ENCODE measurements at places on chromosomes 16 and 17.

DNA sequence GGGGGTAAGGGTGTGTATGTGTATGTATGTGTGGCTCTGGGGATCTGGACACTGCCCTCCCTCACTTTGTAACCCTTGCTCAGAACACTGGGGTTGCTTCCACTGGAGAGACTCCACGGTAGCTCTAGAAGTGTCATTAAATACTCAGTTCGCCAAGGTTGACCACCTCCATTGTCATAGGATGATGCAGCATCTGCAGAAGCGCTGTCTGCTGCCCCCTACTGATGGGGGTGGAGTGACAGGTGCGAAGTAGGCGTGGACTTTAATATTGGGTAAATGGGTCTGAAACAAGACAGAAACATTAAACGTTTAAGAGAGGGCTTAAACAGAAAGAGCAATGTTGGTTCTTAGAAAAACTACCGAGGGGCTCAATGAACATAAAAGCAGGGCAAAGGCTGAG, 35.5 kb upstream of the STAC2 start:
- DNase-seq = peak; percentile 43

DNA sequence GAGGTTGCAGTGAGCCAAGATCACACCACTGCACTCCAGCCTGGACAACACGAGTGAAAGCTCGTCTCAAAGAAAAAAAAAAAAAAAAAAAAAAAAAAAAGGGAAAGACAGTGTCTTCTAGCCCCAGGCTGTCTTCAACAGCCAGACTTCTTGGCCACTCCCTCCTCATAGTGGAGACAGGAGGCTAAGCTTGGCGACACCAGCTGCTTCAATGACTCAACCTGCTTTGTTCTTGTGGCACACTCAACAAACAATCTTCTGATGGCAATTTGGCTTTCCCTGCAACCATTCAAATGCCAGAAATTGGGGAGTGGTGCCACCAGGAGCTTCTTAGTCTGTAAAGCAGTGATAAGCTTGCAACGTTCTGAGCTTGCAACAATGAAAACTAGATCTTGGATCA, 290.4 kb upstream of the DYNLRB2 start:
- no peak for DNase-seq

DNA sequence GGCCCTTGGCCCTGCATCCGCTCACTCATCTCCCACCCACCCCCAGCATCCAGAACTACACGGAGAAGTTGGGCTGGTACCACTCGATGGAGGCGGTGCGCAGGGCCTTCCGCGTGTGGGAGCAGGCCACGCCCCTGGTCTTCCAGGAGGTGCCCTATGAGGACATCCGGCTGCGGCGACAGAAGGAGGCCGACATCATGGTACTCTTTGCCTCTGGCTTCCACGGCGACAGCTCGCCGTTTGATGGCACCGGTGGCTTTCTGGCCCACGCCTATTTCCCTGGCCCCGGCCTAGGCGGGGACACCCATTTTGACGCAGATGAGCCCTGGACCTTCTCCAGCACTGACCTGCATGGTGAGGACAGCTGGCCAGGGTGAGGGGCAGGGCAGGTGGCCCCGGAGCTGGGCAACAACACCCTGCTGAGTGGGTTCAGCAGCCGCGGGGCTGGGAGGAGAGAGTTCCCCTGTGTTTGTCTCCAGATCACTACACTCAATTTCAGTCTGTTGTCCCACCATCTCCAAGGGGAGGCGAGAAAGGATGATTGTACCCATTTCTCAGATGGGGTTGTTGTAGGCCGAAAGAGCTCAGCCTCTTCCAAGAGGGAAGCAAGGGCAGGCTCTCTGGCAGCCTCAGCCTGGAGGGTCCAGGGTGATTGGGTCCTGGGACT, 14.4 kb downstream of the MMP15 start:
- no peak for DNase-seq

- DNase-seq = no peak
These were observed 13.1 kb upstream of the SEZ6 start for GRCh38 chr17:29018788-29019474.

- DNase-seq = peak; percentile 52
These were observed 381 bp upstream of the HSD11B2 start for GRCh38 chr16:67430504-67430976.

DNA sequence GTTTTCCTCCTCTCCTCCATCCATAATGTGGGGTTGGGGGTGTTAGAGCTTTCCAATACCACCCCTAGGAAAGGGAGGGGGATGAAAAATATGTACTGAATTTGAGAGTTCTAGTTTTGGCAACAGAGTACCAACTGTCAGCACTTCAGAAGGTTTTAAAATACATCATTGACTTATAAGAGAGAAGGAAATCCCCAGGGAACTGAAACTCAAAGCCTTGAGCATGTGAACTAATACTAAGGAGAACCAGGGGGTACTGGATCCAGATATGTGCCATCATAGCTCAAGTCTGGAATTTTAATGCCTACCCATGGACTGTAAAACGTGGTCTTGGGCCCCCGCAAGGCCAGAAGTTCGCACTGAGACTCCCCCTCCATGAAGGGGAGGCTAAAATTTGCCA, 15.8 kb downstream of the CACNG5 start:
- DNase-seq = no peak

DNA sequence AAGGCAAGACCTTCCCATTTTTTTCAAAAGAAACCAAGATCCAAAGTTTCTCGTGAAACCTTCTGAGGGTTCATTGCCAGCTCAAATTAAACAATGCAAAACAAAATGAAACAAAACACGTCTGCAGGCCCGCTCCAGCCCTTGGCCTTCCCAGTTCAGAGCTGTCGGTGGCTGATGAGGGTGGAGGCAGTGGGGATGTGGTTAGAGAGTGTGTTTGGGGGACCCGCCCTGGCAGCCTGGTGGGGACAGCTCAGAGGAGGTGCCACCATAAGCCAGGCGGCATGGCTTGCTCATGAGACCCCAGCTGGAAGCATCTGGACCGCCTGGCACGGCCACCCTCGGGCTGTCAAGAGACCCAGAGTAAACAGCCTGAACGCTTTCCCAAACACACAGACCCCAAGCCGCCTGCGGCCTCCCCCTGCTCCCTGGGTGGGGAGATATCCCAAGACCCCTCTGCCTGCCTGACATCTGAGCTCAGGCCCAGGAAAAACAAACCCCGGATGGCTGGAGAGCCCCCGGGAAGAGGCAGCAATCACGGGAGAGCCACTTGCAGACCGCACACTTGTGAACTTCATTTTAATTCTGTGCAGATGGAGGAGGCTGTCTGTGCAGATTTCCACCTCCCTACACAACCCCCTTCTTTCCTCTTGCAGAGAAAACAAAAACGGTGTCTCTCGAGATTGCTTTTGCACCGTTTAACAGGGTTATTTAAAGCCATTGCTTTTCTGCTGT, 35.4 kb upstream of the LITAF start:
- DNase-seq = peak; percentile 81

- DNase-seq = no peak
These were observed at the start of gene KCNH6 for GRCh38 chr17:63523253-63523855. Gene KCNH6, plus strand, starts transcription at chr17:63523358. Its CDS starts 56 bp downstream, at chr17:63523414.

GRCh38 chr16:88732172-88732960, 26.1 kb downstream of the CTU2 start:
- no peak for DNase-seq

GRCh38 chr16:2177101-2177500, 19.3 kb downstream of the CASKIN1 start:
- DNase-seq = no peak

DNA sequence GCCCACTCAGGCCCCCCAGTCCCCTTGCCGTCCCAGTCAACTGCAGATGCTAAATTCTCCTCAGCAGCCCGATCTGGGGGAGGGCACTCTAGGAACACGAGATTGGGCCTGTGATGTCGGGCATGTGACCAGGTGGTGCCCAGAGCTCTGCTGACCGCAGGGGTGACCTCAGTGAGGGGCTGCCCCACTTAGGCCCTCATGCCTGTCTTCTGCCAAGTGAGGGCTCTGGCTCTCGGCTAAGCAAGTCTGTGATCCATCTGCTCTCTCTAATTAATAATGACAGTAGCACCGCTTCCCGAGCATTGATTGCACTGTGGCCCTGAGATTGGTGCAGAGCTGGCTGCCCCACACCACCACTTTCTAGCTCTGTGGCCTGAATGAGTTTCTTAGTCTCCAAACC, 138.8 kb downstream of the MRM1 start:
- DNase-seq = no peak

- DNase-seq = no peak
These were observed 5.2 kb upstream of the PLLP start for GRCh38 chr16:57289391-57290257.

- peak; percentile 46 for DNase-seq
These were observed 6.7 kb downstream of the TRPV1 start for GRCh38 chr17:3602499-3602898.

DNA sequence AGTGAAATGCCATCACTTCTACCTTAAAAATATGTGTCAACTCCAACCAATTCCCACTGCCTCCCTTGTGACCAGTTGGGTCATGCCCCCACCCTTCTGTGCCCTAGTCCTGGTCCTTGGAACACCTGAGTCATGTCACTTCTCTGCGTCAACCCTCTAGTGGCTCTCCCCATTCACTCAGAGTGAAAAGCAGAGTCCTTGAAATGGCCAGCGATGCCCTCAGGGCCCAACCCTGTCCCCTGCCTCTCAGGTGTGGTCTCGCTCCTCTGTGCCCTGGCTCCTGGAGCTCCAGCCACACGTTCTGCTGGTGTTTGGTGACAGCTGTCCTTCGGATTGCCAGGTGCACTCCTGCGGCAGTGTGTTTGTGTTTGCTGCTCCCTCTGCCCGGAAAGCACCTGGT, 89.2 kb downstream of the SPECC1 start:
- DNase-seq = no peak

- DNase-seq = no peak
These were observed 30.9 kb upstream of the CRYBA1 start for GRCh38 chr17:29215717-29216116.

DNA sequence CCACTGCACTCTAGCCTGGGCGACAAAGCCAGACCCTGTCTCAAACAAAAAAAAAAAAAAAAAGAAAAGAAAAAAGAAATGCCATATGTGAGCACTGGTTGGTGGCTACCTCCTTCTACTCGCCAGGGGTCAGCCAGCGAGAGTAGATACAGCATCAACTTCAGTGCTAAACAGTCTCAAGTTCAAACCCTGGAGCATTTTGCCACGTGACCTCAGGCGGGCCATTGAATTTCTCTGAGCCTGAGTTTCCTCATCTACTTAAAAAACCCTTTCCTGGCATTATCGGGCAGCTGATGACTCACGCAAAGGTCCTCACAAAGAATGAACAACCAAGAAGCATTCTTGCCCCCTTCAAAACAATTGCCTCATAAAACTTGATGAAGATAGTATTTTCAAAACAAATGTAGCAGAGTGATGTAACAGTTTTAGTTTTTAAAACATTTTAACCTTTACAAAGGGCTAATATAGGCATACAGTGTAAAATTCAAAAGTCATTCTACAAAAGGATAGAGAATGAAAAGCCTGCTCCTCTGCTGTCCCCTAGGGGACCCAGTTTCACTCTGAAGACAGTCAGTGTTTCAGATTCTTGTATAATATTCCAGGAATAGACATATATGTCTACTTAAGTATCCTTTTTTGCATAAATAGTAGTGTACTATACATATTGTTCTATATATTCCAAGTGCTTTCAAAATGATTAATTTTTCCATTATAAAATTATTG, 28.4 kb downstream of the DNAH2 start:
- no peak for DNase-seq

DNA sequence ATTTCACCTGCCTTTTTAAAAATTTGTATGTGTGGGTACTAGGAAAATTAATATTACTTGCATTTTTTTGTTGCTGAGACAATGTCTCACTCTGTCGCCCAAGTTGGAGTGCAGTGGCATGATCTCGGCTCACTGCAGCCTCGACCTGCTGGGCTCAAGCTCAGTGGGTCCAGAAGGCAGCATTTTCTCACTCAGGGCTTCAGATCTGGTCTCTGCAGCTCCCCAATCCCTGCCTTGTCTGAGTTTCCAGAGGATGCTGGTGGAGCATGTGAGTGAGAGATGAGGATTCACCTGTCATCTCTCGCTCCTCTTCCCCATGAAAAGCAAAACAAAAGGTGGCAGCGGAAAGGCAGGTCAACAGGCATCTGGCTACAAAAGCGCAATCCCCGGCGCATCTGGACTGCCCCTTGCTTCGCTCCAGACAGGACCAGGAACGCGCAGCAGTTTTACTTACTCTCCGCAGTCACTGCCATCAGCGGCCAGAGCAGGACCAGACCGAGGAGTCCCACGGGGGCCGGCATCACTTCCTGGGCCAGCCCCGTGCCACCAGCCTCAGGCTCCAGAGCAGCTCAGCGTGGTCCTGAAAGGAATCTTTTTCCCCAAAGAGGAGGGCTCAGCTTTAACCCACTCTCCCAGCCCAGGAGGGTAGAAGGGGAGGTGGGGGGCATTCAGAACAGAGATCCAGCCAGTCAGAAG, 59.9 kb downstream of the LITAF start:
- no peak for DNase-seq

GRCh38 chr16:66572356-66572755, 6.1 kb downstream of the CMTM1 start:
- DNase-seq = no peak

- DNase-seq = no peak
These were observed 8.9 kb downstream of the ZNF594 start for GRCh38 chr17:5182597-5183409.

DNA sequence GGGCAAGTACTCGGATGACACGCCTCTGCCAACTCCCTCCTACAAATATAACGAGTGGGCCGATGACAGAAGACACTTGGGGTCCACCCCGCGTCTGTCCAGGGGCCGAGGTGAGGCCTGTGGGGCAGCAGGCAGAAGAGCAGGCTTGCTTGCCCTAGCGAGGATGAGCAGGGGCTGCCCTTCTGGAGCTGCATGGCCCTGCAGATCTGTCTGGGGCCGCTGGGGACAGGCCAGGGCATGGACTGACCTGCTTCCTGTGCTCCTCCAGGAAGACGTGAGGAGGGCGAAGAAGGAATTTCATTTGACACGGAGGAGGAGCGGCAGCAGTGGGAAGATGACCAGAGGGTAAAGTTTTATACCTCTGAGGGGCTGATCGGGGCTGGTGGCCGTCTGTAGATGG, 5.3 kb downstream of the DHX38 start:
- DNase-seq = no peak

- no peak for DNase-seq
These were observed 8.5 kb downstream of the ZFPM1 start for GRCh38 chr16:88461331-88462269.

DNA sequence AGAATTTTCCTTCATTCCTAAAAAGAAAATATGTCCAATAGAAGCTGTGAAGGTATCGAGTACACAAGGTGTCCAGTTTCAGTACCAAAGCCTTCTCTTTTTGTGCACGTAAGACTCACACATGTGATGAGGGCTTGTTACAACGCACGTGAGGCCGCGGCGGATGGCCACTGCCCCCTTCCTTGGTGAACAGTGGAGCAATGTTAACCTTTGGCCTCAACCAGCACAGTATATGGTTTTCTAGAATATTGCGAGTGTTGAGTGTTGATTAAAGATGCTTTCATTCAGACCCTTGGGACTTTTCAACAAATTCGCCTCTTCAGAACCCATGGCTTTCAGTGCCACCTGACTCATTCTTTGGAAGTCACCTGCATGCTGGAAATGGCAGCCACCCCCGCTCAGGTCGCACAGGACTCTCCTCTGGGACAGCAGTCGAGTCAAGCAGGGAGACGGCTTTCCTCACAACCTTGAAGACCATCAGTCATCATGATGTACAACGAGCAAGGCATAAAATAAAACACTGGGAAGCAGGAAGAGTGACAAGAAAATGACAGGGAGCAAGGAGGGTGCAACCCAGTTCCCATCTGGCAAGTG, 14.5 kb downstream of the MAP1LC3B start:
- no peak for DNase-seq

Data from activated naive CD4-positive, alpha-beta T cell treated with anti-CD3 and anti-CD28 coated beads, Interleukin-2, amount 10 ng/mL, durations not matched to agents 7 days and 5 days (primary cell).